ENCODE measurements at places on chromosomes 5 and 9.

GRCh38 chr5:154038261-154038706, 426 bp downstream of the FAM114A2 start:
- DNase-seq = no peak

- DNase-seq = no peak
Measured at GRCh38 chr9:2613730-2614271, 7.8 kb upstream of the VLDLR start.

DNA sequence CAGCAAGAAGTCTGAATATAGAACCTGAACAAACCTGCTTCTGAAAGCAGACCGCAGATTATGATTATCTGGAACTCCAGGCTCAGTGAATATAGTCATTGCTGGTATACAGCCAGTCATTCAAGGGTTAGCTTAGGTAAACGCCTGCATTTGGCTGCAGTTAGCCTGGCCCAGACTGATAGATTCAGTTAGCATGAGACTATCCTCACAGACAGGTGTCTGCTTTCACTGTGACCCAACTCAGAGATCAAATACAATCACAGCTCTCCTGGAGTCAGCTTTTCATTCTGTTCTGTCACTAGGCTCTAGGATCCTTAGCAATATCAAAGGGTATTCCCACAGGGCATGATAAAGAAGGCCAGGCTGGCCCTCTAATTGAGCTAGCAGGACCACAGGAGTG, 138.6 kb upstream of the PLCXD3 start:
- no peak for DNase-seq

DNA sequence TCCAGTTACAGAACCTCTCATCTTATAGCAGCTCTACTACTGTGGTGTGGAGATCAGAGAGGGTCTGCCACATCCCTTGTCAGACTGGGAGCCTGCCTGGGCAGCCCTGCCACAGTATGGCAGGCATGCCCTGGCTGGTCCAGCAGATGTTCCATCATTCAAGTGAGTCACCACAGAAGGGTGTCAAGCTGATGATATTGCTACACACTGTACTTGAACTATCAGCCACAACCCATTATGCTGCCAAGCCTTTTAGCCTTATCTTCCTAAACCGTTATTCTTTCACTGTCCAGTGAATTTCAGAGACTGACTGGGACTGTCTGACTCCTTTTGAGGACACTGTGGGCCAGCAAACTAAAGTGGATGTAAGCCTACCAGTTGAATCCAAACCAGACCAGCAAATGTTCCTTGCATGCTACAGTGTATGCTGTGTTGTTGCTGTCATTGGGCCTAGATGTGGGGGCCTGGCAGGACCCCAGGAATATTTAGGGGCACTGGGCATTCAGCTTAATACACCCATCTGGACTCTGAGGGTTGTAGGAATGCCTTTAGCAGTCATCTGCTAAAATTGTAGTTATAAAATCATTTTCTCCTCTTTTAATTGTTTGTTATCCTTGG, 202.6 kb downstream of the NR3C1 start:
- DNase-seq = no peak

DNA sequence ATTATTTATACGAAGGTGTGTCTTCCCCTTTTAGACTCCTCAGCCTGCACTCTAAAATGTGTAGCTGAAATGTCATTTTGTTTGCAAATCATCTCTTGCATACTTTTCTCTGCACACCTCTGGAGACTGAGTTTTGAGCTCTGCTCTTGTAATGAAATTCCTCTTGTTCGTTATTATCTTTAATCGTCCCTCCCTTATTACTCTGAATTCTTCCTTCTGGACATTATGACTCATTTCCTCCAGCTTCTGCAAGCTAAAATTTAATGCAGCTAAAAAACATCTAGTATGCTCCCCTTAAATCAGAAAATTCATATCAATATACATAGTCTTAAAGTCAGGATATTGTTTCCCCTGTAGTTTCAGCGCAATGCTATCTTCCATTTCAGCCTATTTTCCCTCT, 13.5 kb downstream of the ISL1 start:
- DNase-seq = no peak

DNA sequence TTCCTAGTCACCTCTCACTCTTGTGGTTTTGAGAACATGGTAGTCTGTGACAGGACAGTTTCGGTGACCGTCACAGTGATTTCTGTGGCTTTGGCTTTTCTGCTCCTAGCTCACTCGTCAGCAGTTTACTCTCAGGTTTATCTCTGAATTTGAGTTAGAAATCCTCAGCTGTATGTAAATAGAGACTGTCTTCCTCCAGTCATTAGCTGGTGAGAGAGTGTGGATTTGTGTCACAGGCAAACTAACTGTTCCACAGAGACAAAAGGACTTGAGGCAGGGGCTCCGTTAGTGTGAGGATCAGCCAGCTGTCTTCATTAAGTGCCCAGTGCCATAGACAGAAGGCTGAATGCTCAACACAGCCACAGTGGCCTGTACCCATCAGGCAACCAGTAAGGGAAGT, 131.4 kb downstream of the CD180 start:
- DNase-seq = no peak

GRCh38 chr5:36528588-36528987, 77.8 kb upstream of the SLC1A3 start:
- no peak for DNase-seq

DNA sequence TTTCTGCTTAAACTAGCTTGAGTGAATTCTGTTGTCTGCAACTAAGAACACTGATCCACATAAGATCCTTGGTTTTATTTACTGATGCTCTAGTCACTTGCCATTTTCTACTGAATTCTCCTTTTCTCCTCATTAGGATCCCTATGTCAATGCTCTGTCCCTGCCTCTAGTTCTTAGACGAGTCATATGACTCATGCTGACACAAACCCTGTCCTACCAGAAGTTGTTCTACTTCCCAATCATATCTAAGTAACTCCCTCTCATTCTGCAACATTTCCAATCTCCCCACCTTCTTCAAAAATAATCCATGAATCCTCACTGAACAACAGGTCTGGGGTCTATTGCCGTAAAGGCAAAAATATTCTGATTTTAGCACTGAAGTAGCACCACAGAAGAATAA, 47.1 kb upstream of the DMRT1 start:
- DNase-seq = no peak

- no peak for DNase-seq
Measured at GRCh38 chr9:137353223-137354152, 51.4 kb upstream of the NRARP start.

DNA sequence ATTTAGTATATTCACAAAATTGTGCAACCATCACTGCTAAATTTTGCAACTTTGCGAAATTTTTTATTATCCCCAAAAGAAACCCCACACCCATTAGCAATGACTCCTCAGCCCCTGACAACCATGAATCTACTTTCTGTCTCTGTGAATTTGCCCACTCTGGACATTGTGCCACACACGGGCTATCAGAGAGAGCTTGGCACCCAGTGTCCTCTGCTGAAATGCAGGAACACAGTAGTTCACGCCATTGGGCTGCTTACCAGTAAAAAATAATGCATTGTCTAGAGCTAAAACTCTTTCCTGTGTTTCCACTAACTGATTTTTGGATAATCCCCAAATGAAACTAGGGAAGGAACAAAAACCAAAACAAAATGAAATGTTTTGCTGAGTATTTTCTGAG, 60.0 kb downstream of the HRH2 start:
- no peak for DNase-seq

DNA sequence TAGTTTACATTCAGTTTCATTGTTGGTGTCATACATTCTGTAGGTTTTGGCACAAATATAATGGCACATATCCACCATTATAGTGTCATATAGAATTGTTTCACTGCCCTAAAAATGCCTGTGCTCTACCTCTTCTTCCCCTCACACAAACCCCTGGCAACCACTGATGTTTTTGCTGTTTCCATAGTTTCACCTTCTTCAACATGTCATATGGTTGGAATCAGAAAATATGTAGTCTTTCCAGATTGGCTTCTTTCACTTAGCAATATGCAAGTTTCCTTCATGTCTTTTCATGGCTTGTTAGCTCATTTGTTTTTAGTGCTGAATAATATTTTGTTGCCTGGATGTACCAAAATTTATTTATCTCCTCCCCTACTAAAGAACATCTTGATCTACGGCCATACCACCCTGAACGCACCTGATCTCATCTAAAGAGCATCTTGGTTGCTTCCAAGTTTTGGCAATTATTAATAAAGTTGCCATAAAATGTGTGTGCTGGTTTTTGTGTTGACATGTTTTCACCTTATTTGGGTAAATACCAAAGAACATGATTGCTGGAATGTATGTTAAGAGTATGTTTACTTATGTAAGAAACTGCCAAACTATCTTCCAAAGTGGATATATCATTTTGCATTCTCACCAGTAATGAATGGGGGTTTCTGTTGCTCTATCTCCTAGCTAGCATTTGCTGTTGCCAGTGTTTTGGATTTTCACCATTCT, 17.0 kb upstream of the CDK20 start:
- DNase-seq = no peak

GRCh38 chr9:114906922-114907571, 23.3 kb downstream of the TNFSF8 start:
- no peak for DNase-seq

DNA sequence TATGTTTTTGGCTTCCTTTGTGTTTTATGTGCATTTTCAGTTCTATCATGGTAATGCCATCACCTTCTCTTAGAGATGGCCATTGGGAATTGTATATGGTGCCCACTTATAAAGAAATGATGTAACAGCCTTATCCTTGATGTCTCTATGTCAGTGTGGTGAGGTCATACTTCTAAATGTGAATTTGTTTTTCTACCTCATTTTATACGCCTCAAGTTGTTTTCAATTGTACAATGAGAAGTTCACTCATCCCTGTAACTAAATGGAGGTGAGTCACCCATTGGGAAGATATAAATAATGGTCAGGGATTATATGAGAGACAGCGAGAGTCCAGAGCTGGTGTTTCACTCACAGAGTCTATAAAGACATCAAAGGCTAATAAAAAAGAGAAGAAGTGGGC, 402.4 kb downstream of the AGTPBP1 start:
- DNase-seq = no peak

DNA sequence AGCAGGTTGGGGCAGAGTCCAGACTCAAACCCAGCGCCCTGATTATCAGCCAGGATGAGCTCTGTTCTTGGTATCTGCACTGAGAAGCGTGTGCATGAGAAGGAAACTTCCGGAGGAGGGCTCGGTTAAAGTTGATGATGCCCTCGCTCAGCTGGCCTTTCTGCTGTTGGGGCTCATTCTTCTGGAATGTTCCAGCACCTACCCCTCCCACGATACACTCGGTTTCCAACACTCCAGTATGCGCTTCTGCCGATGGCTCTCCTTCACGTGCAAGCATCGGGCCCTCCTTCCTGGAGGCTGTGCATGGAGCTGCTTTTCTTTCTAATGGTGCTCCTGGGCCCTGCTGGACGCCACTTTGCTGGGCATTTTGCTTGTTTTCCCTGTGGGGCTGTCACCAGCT, 134.0 kb downstream of the RXRA start:
- no peak for DNase-seq

- no peak for DNase-seq
Measured at GRCh38 chr9:101247297-101247696, 137.5 kb downstream of the BAAT start.

DNA sequence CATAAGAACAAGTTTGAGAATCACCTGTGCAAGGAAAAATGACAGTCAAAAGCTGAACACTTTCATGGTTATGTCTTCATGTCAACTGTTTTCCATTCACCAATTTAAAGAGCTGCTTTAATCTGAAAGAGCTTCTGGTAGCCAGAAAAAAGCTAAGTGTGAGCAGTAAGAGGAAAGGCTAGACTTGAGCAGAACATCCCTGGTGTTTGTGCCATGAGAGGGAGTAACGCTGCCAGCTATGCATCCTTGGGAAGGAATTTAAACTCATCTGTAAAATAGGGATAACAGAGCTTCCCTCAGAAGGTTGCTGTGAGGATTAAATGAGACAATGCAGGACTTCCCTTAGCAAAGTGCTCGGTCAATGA, 193.7 kb downstream of the MAPKAP1 start:
- DNase-seq = no peak

GRCh38 chr9:36847781-36848673, 186.0 kb downstream of the PAX5 start:
- DNase-seq = no peak

GRCh38 chr9:91146391-91147019, 215.2 kb downstream of the AUH start:
- DNase-seq = no peak

- DNase-seq = no peak
Measured at GRCh38 chr5:115469904-115470516, 74.6 kb downstream of the FEM1C start.

- no peak for DNase-seq
Measured at GRCh38 chr5:6608016-6608415, 24.8 kb downstream of the NSUN2 start.

DNA sequence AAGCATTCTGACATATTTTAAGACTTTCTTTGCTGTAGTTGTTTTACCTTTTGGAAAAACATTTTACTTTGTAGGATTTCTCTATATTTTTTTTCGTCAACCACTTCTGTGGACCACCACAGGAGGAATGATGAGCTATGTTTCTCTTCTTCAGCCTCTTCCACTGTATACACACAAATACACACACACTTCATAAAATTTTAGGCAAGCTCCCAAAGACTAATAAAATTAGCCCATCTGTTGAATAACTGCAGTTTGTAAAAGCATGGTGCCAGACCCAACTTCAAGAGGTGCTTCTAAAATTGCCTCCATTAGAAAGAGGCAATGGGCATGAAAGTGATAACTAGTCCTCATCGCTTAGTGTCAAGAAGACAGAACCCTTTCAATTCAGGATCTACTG, 4.1 kb upstream of the CEP120 start:
- no peak for DNase-seq

GRCh38 chr9:137161558-137162486, 8.0 kb downstream of the LRRC26 start:
- DNase-seq = no peak

DNA sequence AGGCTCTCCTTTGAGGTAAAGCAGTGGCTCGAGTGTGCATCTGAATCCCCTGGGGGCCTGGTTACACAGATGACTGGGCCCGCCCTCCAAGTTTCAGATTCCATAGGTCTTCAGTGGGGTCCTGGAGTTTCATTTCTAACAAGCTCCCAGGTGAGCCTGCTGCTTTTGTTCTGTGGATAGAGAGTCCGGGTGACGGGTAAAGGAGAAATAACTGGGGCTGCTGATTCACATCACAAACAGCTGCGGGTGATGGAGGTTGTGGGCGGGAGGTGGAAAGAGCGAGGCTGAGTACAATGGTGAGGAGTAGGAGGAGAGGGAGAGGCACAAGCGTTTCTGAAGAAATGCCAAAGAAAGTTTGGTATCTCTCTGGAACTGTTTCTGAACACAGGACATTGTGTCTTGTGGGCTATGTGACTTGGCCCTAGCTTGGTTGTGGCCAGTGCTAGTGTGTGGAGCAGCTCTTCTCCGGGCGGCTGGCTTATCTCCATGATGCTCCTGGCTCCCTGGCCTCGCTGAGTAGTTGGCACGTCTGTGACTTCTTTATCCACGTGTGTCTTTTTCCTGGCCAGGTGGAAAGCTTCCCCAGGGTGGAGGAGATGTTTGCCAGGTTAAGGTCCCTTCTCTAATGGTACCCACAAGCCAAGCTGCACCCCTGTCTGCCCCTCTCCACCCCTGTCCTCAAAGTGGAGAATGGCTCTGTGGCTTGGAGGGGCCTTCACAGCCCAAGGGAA, 61.7 kb downstream of the HSPA4 start:
- no peak for DNase-seq

GRCh38 chr5:116404016-116404415, 170.6 kb downstream of the SEMA6A start:
- DNase-seq = no peak

- DNase-seq = no peak
Measured at GRCh38 chr5:159638954-159639559, 277.2 kb upstream of the ADRA1B start.

- DNase-seq = no peak
Measured at GRCh38 chr9:98568909-98569469, 139.7 kb downstream of the GABBR2 start.

All from GF-D8 (cell line).